ENCODE measurements at places on chromosomes 3 and 15. TPM values are rescaled to one million over a fixed set of nuclear protein-coding genes. Genes with fewer than 3 reads are reported as not detected.
A peak's percentile ranks its signal among the peaks of the same experiment; 100 is the strongest.

GRCh38 chr3:13577181-13578121 lies 28.5 kb downstream of the FBLN2 start:
- DNase-seq: no peak

DNA sequence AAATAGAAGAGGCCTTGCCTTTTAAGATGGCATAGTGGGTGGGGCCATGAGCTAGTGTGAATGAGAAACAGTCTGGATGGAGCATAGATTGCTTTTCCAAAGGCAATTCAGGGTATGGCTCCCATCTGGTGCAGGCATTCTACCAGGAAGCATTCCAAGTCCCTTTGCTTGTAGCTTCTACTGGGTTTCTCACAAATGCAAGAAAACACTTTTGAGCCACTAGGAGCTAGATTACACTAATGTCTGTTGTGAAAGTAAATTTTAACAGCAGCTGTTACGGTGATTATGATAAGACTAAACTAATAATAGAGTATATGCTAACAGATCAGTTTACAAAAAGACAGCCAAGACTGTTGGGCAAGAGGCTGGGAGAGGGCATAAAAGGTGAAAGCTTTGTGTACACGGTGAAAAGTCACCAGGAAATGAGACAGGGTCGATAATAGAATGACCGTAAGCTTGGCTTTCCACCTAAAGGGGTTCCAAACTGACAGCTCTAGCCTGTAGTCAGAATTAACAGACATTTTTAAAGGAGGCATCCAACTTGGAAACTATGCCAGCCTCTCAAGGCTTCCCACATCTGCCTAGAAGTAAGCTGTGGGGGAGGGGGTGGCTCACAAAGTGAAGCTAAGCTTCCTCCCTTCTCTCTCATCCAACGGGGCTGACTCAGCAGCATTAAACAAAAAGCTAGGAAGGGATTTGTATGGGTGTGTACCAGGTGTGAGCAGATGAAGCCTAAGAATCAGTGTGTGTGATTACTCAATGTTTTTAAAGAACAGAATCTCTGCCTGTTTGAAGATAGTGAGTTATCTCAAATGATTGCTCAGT lies 61.1 kb upstream of the GPD1L start:
- peak; percentile 78 for DNase-seq

DNA sequence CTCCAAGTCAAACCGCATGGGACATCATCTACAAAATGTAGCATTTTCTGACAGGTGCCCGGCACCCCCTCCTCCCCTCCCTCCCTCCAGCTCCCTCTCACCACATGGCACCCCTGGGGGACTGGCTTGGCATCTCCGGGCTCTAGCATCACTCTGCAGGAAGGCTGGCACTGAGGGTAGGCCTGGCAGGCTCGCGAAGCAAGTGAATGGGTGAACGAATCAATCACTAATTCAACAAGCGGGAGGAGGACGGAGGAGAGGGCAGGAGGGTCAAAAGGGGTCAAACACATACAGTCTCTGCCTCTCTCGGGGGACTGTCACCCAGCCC lies 155.7 kb downstream of the NUP210 start:
- no peak for DNase-seq

DNA sequence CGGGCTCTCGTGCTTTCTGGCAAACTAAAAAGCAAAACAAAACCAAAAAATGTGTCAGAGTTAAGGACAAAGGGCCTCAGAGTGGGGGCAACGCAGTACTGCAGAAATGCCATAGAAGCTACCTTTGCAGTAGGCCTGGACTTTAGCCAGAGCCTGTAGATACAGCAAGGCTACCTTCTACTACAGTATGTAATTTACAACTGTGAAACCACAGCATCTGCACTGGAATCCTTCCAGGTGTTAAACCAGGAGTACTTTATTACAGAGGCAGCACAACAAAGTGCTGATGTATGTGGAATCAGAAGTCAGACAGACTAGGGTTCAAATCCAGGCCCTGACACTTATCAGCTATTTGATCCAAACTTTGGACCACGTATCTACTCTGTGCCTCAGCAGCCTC lies 34.9 kb downstream of the RUBCN start:
- DNase-seq: no peak

GRCh38 chr15:40992241-40992741 lies 39.0 kb downstream of the CHAC1 start:
- no peak for DNase-seq

The ACKR2 gene
- not detected for polyA plus RNA-seq

The FRMD5 gene
- 5.2 TPM for polyA plus RNA-seq

Measured in AG04450 (cell line).